ENCODE measurements at places on chromosomes 2 and 18.

DNA sequence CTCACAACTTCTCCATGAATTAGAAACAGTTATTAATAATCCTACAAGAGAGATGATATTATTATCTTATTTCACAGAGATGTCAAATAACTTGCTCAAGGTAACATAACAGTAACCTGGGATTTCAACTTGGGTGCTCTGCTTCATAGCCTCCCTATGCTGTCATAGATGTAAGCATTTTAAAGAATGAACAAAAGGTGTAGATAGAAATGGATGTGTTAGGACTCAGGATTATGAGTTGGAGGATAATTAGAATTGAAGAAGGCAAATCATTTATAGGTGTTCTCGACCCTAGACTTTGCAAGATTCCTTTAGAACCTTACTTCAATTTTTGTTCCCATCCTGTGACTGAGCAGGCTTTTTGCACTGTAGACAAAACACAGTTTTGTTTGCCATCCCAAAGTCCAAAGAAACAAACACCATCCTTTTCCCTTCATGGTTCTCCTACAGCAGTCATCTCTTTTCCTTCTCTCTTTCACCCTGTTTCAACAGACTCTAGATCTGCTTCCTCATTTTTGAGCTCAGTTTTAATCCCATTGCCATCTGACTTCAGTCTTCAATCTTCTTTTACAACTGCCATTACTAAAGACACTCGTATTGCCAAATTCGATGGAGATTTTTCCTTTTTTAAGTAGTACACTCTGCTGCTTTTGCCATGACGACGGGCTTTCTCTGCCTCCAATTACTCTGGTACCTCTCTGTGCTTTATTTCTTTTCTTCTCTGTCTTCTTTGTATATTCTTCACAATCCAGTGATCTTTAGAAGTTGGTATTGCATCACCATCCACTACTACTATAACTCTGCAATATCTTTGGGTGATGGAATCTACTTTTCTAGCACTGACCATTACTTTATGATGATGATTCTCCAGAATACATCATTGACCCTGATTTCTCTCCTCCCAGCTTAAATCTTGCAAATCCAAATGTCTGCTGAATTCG, 4.5 kb downstream of the HNMT start:
- no peak for DNase-seq

DNA sequence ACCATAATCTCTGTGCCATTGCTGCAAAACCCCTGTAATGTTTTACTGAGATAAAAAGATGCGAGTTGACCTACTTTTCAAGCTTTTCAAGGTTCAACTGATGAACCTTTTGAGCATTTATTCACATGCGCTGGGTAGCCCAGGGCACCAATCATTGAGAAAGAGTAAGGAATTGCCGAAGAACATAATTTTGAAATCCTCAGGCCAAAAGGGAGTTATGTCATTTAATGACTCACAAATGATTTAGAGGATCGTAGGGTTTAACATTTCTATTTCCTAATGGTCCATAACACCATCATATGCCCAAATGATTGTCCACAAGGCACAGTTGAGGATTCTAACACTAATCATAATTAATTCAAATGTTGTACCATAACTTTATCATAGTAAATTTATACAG, 20.2 kb upstream of the DLX1 start:
- DNase-seq = peak; percentile 20

GRCh38 chr2:203442463-203442862, 92.6 kb downstream of the RAPH1 start:
- no peak for DNase-seq

DNA sequence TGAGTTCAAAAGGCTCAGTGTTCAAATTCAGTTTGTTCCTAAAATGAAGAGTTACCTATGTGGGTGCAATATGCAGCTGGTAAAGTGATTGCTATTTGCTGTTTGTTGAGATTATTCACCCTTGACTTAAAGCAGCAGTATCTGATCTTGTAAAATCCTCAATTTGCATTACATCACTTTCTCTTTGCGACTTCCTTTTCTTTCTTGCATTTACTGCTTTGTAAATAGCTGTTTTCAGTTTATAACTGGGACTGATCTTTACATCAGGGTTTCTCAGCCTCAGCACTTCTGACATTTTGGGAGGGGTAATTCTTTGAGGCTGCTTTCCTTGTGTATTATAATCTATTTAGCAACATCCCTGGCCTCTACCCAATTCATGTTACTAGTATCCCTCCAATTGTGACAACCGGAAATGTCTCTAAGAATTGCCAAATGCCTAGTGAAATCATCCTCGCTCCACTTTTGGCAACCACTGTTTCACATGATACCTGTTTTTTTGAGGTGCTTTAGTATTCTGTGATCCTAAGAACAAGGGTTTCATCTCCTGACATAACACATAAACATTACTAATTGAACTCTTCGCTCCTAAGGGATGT, 12.1 kb upstream of the ERCC3 start:
- no peak for DNase-seq

DNA sequence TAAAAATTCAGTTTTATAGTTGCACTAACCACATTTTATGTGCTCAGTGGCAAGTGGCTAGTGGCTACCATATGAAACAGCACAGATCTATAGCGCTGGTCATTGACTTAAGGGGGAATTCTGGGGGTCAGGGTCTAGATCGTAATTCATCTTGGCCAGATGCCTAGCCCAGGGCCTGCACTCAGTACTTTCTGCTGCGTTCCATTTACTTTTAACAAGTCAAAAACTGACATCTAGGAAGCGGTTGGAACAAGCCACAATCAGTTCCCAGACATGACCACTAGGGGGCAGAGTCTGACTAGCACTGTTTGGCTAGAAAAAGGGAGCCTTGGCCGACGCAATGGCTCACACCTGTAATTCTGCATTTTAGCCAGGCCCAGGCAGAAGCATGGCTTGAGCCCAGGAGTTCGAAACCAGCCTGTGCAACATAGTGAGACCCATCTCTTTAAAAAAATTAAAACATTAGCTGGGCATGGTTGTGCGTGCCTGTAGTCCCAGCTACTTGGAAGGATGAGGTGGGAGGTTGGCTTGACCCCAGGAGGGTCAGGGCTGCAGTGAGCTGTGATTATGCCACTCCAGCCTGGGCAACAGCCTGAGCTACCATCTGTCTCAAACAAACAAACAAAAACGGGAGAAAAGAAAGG, 9.0 kb upstream of the TMBIM1 start:
- peak; percentile 74 for DNase-seq

- DNase-seq = no peak
These were observed 292.1 kb downstream of the NBAS start for GRCh38 chr2:15269043-15269442.

DNA sequence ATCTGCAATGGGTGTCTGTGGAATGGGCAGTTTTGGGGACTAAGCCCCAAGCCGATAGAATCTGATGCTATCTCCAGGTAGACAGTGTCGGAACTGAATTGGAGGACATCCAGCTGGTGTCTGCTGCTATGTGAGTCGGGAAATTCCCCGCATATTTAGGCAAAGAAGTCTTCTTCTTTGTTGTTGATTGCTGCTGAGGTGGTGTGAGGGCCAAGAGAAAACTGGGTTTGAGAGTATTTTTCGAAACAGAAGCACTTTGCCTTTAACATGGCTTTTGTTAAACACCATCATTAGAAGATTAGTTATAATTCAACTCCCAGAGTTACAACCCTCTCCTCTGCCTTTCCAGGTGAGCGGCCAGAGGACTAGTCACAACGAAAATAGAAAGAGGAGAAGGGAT, 49.4 kb upstream of the ACTR3 start:
- no peak for DNase-seq

GRCh38 chr2:38259311-38259710, 117.8 kb downstream of the ATL2 start:
- DNase-seq = no peak

DNA sequence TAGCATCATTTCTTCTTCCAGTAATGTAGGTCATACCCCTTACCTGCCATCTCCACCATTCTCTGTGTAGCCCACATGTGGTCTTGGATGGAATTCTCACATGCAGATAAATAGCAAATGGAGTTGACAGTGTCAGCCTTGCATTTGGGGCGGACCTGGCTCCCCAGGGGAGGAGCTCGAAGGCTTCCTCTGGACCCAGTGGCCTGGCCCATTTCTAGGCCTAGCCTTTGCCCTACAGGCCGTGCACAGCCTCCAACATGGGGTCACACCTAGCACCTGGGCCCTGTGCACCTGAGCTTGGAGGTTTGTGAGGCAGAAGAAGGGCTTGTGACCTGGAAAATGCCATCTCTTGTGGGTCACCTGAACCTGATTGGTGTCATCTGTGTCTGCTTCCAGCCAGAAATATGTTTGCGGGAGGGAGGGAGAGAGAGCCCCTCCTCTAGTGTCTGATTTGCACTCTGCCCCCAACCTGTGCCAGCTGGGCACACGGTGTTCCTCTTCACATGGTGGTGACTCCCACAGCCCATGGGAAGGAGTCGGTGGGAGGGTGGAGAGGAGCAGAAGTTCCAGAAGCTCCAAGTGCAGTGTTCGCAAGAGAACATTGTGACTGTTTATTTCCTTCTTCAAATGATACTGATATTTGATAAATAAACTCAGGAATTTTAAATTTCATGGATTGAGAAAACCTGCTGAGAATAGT, 33.0 kb downstream of the ITGB1BP1 start:
- no peak for DNase-seq

DNA sequence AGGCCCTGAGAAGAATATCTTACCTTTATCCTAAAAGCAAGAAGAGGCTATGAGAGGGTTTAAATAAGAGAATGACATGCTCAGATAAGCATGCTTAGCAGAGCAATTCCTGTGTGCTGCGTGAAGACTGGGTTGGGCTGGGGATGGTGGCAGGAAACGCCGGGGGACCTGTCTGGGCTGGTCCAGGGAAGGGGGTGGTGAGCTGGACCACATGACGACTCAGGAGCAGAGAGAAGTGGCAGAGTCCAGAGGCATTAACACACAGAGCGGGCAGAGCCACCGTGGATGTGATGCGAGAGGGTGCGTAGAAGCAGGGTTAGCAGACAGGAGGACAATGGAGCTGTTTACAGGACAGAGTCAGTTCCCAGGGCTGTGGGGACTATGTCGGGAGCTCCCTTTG, 84.5 kb downstream of the ZBTB7C start:
- DNase-seq = peak; percentile 93

GRCh38 chr2:45768208-45768607, 116.7 kb downstream of the PRKCE start:
- no peak for DNase-seq
